ENCODE measurements at places on chromosomes 3 and 15. TPM values are rescaled to one million over a fixed set of nuclear protein-coding genes. Genes with fewer than 3 reads are reported as not detected.
A peak's percentile ranks its signal among the peaks of the same experiment; 100 is the strongest.

GRCh38 chr15:26891448-26892181 is 24.8 kb downstream of the GABRA5 start:
- DNase-seq: peak; percentile 74

GRCh38 chr15:48541341-48542278 is 103.9 kb downstream of the FBN1 start:
- DNase-seq: peak; percentile 92

The SEMA5B gene
- total RNA-seq: not detected

The GUCA1C gene
- not detected for total RNA-seq

DNA sequence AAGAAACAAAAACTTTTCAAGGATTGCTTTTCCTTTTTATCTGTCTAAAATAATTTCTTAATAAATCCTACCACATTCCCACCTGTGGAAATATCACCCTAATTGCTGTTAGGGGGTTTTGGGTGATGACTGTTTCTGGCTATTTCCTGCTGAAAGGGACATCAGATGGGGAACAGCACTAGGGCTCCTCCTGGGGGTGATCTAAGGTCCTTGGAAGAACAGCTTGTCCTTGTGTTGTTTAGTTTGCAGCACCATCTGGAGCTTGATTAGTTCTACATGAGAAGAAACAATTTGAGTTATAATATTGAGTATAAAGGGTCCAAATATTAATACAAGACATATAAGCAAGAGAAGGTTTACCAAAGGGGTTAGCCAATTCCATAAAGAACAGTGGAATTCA is 18.7 kb downstream of the OR5H15 start:
- no peak for DNase-seq

- no peak for DNase-seq
These were observed 123.2 kb upstream of the FEZF2 start for GRCh38 chr3:62496503-62496902.

GRCh38 chr3:179179979-179180759 is 32.0 kb downstream of the PIK3CA start:
- no peak for DNase-seq

DNA sequence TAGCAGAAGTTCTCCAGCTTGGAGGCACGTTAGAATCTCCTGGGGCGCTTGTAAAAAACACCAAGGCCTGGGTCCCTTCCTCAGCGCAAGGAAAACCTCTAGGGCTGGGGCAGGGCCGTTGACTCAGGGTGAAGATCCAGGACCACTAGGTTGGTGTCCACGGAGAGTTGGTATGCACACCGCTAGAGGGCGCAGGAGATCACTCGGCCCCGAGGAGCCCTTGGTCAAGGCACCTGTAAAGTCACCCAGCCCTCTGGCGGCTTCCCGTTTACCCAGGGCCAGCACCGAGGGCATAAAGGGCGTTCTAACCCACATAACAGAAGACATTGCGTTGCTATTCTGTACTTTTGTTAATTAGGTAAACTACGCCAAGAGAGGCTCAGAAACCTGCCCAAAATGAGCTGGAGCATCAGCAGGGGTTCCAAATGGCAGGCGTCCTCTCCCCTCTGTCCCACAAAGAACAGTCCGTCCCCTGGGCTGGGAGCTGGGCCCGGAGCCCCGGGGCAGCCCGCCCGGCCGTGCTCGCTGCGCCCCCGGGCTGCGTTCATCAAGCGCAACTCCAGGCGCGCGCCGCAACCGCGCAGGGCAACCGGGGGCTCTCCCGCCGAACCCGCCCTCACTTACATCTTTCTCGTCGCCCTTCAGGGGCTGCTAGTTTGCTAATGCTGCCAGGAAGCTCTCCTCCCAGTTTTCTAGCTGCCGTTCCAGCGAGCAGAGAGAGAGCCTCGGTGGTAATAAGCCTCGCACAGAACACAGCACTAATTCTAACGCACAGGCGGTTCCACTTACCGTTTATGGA is 332.1 kb downstream of the ARRDC4 start:
- peak; percentile 22 for DNase-seq

- DNase-seq: peak; percentile 33
These were observed 72.9 kb upstream of the GALNT15 start for GRCh38 chr3:16101295-16102186.

- no peak for DNase-seq
These were observed 265.1 kb upstream of the NR2E3 start for GRCh38 chr15:71545223-71545760.

The TMEM108 gene
- 1.0 TPM for total RNA-seq

DNA sequence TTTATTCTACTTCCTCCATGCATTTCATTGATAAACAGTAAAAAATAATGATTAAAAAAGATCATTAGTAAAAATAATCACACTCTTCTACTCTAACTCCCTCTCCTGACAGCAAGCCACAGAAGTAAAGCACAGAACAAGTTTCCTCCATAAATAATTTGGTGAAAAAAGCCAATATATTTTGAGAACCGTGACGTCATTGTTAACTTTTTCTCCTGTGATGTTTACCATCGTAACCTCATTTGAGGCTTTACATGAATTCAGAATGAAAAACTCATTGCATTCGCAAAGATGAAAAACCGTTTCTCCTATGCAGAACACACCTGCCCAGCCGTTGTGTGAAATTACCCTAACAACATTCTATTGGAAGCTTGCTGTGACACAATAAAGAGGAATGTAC is 120.7 kb downstream of the NSUN3 start:
- DNase-seq: no peak

DNA sequence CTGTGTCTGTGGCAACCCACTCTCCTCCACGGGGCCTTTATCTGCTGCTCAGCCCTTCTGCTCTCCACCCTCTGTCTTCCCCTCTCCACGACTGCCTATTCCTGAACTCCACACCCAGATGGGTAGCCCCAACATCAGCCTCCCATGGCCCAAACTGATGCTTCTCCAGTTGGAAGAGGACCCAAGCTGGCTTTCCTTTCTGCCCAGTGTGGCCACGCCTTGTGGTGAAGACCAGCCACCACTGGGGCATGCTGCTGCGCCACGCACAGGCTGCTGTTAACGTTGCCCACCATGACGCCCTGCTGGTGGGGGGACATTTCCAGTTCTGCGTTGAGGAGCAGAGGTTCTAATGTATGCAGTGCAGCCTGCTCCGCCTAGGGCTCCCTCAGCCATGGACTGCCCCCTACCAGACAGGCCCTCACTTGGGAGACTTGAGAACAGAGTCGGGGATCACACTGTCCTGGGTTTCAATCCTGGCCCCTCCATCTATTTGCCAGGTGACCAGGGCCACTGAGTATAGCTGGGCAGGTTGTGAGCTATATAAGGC is 26.9 kb downstream of the CFAP100 start:
- DNase-seq: no peak

Measured in H4 (cell line).